Smooth muscle cell of the brain vasculature (primary cell): ENCODE measurements at places on chromosomes 11 and 22.

GRCh38 chr22:17607891-17608521, 20.5 kb downstream of the ATP6V1E1 start:
- DNase-seq, result no peak

DNA sequence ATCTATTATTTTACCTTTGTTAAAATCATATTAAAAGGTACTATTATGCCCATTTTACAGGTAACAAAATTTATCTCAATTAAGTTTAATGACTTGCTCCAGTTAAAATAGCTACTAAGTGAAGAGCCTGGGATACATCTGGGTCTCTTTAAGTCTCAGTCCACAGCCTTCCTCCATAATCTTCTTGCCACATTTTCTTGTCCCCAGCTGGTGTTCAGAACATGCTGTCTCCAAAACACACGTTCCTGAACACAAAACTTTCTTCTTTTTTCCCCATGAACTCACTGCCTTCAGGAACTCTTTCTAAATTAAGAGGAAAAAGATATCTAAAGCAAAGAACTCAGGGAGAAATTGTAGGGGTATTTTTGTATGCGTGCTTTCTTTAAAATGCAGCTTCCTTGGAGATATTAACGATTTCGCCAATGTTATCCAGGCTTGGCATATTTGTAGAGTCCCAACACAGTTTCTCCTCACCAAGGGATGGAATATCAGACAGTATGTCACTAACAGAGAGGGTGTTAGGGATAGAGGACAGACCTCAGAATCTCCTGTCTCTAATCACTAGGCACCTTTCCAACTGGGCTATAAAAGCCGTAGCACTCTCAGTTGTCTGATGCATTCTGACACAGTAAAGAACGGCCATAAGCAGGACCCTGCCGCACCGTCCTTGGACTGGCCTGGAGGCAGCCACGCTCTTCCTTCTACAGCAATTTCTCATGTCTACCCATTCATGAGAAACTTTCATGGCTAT, 232.8 kb upstream of the BLID start:
- DNase-seq, result no peak

DNA sequence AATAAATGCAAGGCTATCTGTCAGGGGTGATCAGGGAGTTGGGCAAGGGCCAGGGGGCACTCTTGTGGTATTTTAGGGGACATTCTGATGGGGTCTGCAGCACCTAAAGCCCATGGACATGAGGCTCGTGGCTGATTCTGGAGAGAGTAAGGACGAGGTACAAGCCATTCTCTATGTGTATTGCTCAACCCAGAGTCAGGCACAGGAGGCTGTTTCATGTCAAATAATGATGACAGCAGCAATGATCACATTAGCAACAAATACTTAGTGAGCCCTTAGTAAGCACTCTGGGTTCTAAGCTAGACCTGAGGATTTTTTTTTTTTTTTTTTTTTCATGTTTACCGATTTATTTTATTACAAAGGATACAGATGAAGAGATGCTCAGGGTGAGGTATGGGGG, 83.5 kb upstream of the THY1 start:
- no peak for DNase-seq

GRCh38 chr11:116651737-116652237, 121.0 kb downstream of the BUD13 start:
- DNase-seq, result no peak

- DNase-seq, result no peak
Observed at GRCh38 chr11:65277631-65278277, 16.0 kb downstream of the POLA2 start.

DNA sequence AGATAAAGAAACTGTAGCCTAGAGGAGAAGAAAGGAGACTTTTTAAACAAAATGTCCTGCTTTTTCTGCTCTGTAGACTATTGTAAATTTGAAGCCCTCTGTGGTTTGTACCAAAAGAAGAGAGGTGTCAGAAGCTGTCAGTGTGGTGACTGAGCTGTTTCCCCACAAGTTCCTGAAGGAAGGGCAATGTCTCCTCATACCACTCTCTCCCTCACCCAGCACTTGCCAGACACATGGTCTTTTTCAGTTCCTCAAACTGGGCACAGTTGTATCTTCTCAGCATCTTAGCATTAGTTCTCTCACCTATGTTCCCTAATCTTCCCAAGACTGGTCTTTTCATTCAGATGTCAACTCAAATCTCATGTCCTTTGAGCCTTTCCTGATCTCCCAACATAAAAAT, 4.3 kb downstream of the BCO2 start:
- no peak for DNase-seq

- DNase-seq, result no peak
Observed at GRCh38 chr11:72743321-72744221, 8.6 kb downstream of the ARAP1 start.

DNA sequence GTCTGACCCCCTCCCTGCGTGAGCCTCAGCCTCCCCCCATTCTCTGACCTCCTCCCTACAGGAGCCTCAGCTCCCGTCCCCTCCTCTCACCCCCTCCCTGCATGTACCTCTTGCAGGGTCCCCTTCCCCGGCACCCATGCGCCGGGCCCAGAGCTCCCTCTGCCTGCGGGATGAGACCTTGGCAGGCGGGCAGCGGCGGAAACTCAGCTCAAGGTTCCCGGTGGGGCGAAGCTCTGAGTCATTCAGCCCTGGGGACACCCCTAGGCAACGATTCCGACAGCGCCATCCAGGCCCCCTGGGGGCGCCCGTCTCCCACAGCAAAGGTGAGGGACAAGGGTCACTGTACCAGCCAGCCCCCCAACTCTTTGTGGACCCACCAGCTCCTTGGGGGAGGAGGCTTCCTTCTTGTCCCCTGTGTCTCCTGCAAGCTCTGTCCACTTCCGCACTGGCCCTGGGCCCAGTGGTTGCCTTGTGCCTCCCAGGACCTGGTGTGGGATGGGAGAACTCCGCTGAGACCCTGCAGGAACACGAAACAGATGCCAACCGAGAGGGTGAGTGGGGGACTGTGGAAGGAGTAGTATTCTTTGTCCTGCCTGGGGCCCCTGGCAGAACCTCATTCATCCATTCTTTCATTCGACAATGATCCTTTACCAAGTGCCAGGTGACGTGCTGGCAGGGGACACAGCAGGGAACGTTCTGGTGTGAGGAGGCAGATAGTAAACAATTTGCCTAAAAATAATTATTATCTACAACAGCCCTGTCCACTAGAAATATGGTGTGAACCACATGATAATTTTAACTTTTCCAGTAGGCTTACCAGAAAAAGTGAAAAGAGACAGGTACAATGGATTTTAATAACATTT, 3.7 kb upstream of the RPS6KA4 start:
- no peak for DNase-seq

- no peak for DNase-seq
Observed at GRCh38 chr11:133957900-133958299, 1.1 kb upstream of the IGSF9B start.

GRCh38 chr11:71223671-71224660, 28.4 kb downstream of the SHANK2 start:
- no peak for DNase-seq

- DNase-seq, result no peak
Observed at GRCh38 chr22:33512908-33513307, 407.4 kb downstream of the LARGE1 start.

DNA sequence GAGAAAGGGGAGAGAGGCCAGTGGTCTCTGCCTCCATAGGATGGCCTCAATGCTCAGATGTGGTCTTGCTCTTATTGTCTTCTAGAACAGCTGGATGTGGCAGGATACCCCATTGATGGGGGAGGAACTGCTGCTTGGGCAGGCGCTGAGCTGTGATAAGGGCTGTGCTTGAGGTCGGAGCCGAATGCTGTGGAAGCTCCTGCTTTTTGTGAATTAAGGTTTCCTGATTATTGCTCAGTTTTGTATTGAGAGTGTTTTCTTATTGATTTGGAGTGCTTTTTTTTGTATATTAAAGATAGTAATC, 57.2 kb downstream of the CABIN1 start:
- no peak for DNase-seq

- peak; percentile 40 for DNase-seq
Observed at GRCh38 chr22:22508274-22509176, at the start of gene ZNF280B. TSS of gene ZNF280B (minus strand) at chr22:22508742. CDS start at chr22:22489398, 19,344 bp downstream.

DNA sequence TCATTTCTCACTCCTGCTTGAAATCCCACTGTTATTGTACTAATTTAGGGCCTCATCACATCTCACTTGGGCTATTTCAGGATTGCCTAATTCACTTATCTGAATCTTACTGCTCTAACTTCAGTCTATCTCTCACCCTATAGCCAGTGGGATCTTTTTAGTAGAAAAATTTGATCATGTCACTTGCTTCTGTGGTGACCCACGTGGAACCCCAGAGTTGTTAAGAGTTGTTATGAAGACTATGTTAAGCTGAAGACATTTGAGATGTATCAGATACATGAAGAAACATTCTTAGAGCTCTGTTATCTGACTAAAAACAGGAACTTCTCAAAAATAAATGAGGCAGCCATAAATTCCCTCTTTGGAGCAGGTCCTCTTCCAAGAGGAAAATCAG, 1375.6 kb upstream of the TENM4 start:
- DNase-seq, result no peak

- DNase-seq, result no peak
Observed at GRCh38 chr11:85939099-85940015, 84.2 kb downstream of the CCDC83 start.

- DNase-seq, result peak; percentile 68
Observed at GRCh38 chr11:111814557-111815320, 48.5 kb upstream of the PPP2R1B start.
